Germinal center (tissue), 1 donor: ENCODE measurements at places on chromosomes 13 and 19.

GRCh38 chr13:110408286-110408685 is 101.2 kb downstream of the COL4A2 start:
- DNase-seq: no peak

DNA sequence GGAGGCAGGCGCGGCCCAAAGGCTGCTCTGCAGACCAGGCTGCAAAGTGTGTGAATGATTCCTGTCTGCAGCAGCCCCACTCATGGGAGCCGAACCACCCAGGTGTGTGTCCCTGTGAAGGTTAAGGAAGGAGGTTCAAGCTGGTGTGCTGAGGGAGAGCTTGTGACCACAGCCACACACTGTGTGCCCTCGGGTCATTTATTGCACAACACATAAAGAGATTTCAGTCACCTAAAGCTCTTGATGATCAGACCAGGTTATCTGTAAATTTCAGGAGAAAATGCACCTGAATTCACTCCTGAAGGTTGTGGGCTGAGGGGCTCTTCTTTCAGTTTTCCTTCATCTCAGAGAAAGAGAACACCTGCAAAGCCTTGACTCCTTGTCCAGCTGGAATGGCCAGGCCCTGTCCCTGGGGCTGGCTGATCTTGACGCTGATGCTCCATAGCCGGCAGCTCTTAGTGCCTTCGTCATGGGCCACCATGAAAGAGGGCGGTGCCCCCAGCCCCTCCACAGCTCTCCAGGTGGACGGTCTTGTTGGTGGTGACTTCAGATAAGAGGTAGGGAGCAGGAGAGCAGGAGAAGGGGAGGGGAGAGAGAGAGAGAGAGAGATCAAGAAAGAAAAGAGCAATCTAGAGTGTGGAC is 110.8 kb upstream of the C1QTNF9B start:
- DNase-seq: no peak

DNA sequence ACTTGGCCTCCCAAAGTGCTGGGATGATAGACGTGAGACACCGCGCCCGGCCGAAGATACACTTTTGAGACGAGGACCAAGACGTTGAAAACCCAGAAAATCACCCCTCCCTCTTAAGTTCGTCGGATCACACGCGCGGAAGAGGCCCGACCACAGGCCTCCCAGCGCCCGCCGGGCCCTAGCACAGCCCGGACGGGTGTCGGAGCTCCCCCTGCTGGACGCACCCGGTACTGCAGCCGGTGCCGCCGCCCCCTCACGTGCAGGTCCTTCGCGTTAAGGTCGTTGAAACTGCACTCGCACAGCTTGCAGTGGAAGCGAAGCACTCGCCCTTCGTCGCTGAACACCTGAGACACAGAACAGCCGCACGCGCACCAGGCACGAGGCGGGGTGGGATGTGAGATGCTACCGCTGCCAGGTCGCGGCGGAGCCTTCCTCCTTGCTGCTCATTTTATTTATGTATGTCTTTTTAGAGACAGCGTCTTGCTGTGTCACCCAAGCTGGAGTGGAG is 35.7 kb upstream of the MATK start:
- DNase-seq: peak; percentile 87

- no peak for DNase-seq
Observed at GRCh38 chr13:81318231-81319019, 977.5 kb upstream of the SPRY2 start.

GRCh38 chr13:79440958-79441528 is 35.0 kb upstream of the RBM26 start:
- no peak for DNase-seq

DNA sequence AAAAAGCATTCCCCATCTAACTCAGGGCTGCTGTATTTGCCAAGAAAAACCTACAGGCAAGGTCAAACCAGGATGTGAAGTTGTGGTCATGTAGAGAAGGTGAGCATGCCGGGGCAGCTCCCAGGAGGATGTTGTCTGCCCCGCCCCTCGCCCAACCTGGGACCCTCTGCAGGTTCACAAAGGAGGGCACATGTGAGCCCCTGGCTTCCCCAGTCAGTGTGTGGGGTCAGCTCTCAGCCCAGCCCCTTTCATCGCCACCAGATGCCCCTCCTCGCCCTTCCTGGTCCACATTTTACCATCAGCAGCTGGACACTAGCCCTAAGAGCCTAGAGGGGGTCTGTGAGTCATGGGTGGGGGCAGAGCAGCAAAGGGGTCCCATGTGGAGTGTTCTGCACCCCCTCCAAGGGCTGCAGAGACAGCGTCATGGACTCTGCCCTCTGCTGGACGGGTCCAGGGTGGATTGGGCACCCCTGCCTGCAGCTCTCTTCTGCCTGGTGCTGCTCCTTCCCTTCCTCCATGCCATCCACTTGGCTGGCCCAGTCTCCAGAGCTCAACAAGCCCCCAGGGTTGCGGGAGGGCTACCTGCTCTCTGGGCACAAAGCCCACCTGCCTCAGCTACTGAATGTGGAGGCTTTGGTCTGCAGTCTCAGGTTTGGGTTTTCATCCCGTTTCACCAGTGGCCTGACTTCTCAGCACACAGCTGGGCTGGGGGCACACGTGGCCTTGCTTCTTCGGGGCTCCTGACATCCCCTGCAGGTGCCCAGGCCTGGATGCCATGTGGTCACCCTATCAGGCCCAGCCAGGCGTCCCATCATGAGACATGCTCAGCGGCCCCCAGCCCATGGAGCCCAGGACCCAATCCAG is 3.7 kb downstream of the PLEKHF1 start:
- DNase-seq: no peak

DNA sequence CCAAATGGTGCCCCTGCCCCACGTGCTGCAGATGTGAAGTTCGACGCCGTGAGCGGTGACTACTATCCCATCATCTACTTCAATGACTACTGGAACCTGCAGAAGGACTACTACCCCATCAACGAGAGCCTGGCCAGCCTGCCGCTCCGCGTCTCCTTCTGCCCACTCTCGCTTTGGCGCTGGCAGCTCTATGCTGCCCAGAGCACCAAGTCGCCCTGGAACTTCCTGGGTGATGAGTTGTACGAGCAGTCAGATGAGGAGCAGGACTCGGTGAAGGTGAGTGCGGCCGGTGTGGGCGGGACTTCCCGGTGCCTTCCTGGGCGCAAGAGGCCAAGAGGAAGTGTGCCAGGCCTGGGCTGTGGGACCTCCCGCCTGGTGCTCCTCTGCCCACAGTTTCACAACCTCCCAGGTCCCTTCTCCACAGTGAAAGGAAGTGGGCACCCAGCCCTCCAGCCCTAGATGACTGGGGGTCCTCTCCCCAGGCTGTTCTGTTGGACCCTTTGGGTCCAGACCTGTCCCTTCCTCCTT is 14.1 kb upstream of the RELB start:
- no peak for DNase-seq

DNA sequence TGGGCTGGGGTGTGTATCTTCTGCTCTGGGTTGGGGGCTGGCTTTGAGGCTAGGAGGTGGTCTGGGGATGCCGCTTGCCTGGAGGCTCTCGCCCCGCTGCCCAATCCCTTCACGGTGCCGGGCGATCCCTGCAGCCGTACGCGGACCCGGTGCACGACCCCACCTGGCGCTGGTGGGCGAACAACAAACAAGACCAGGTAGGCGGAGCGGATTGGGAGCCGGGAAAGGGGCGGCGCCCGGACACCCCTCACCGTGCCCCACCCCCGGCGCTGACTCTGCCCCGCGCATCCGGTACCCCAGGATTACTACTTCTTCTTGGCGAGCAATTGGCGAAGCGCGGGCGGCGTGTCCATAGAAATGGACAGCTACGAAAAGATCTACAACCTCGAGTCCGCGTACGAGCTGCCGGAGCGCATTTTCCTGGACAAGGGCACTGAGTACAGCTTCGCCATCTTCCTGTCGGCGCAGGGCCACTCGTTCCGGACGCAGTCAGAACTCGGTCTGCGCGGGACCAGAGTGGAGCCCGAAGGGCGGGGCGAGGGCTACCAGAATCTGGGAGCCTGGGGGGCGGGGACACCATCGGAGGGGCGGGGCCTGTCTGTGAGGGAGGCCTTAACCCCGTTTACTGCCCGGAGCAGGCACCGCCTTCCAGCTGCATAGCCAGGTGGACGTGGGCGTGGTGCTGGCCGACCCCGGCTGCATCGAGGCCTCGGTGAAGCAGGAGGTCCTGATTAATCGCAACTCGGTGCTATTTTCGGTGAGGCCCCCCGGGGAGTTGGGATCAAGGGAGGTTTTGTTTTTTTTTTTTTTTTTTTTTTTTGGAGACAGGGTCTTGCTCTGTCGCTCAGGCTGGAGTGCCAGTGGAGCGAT is 12.1 kb upstream of the PSMD8 start:
- peak; percentile 82 for DNase-seq

DNA sequence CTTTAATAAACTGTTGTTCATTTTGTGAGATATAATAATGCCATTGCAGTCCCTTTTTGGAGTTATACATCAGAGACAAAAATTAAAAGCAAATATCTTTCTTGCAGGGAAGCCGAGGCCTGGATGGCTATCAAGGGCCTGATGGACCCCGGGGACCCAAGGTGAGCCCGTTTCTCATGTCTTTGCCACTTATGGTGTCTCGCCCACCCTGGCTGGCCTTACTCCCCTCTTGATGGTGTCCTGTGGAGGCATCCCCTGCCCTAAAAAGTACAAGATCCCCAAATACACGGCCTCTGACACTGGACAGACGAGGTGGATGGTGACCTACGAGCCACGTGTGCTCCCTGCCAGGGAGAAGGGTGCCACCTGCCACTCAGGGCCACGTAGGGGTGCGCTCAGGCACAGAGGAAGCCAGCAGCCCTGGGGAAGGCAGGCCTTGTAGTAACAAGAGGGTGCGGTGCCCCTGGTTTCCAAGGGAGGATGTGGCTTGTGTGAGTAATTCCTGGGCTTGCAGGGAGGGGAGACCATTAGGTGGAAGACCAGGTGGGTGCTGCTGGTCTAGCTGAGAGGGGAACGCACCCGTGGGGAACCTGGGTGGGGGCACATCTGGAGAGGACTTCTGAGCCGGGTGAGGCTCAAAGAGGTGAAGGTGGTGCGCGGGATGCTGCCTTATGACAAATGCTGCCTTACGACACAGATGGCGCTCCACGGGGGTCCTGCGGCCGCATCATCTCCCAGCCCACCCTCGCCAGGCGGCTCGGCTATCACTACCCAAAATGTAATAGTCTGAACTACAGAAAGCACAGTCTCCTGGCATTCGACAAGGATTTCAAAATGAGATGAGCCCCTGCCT is 115.6 kb downstream of the RAB20 start:
- no peak for DNase-seq

GRCh38 chr19:33864311-33864850 is 67.7 kb downstream of the KCTD15 start:
- DNase-seq: no peak

DNA sequence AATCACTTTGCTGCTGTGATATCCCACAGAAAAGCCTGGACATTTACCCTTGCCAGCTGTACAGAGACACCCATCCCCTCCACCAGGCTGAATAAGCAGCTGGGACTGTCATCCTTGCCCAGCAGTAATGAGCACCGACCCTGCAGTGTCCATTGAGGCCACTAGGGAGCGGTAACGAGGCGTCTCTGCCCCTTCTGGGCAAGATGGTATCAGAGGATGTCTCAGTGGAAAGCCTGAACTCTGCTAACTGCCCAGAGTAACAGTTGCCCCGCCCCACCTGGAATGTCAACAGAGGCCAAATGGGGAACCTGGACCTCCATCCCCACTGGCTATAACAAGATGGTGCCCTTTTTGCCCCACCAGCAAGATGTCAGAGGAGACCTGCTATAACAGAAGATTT is 22.8 kb upstream of the CEACAM20 start:
- DNase-seq: peak; percentile 63

GRCh38 chr13:77565635-77566034 is 30.1 kb downstream of the SCEL start:
- peak; percentile 8 for DNase-seq

DNA sequence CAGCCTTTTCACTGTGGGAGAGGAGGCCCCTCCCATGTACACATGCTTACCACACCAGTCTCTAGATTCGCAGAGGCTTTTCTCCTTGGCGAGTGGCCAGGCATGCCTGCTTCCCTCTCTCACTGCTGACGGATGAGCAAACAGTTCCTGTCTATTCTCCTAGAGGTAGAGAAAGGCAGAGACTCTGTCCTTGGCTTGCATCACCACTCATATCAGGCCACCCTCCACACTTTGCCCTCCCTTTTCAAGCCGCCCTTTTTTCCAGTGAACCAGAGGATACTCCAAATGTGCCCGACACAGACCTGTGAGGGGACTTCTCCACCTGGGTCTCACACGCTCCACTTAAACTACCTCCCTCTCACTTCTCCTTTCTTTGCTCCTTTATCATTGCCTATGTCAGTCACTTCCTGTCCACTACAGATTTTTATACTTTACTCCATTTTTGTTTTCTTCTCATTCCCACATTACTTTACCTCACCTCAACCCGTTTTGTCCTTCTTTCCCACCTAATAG is 284.6 kb downstream of the DNAJC15 start:
- DNase-seq: peak; percentile 25
